ENCODE measurements at places on chromosomes 11 and 22.
A peak's percentile ranks its signal among the peaks of the same experiment; 100 is the strongest.

DNA sequence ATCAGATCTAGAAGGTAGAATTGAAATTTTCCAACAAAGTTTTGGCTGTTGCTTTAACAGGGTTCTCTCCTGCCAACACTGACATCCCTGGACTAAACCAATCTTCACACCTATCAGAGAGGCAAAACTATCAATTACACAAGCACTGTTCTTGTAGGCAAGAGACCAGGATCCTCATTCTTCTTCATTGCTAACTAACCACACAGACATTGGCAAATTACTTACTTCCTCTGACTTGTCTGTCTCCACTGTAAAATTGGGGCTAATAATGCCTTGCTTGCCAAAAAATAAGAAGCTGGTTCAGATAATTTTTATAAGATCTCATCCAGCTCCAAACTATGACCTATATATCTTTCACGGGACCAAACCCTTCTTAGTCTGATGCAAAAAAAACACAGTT, 93.8 kb upstream of the DDI1 start:
- no peak for DNase-seq

DNA sequence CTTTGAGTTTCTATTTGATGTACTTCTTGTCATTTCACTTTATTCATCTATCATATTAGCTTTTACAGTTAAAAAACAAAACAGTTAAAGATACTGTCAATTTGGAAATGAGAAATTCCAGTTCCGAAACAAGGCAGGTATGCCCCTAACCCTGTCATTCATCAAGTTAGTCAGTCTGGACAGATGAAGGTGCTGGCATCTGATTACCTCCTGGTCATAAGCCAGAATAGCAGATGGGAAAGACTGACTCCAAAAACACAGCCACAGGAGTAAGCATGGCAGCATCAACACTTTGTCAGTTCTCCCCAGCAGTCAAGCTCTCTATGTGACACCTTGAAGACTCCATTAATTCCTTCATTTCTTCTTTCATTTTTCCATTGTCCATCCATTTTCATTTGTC, 4.3 kb downstream of the LRRC51 start:
- DNase-seq = no peak

DNA sequence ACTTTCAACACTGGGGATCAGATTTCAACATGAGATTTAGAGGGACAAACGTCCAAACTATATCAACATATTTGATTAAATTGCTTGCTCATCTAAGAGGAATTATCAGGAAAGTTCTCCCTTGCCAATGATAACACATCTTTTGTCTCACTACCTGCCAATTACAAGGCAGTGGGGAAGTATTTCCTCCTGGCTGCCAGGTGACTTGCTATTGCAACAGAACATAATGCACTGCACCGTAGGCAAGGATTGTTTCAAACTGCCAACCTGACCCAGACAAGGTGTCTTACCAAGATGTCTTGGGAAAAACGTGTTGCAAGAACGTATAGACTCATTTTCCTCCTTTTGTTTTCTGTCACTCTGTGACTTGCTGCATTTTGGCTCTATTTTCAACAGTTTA, 711.6 kb downstream of the METTL15 start:
- DNase-seq = no peak

- DNase-seq = peak; percentile 88
These were observed 4.0 kb downstream of the NAP1L4 start for GRCh38 chr11:2987881-2988861.

- peak; percentile 24 for DNase-seq
These were observed 1.6 kb downstream of the CCND1 start for GRCh38 chr11:69642549-69642912.

DNA sequence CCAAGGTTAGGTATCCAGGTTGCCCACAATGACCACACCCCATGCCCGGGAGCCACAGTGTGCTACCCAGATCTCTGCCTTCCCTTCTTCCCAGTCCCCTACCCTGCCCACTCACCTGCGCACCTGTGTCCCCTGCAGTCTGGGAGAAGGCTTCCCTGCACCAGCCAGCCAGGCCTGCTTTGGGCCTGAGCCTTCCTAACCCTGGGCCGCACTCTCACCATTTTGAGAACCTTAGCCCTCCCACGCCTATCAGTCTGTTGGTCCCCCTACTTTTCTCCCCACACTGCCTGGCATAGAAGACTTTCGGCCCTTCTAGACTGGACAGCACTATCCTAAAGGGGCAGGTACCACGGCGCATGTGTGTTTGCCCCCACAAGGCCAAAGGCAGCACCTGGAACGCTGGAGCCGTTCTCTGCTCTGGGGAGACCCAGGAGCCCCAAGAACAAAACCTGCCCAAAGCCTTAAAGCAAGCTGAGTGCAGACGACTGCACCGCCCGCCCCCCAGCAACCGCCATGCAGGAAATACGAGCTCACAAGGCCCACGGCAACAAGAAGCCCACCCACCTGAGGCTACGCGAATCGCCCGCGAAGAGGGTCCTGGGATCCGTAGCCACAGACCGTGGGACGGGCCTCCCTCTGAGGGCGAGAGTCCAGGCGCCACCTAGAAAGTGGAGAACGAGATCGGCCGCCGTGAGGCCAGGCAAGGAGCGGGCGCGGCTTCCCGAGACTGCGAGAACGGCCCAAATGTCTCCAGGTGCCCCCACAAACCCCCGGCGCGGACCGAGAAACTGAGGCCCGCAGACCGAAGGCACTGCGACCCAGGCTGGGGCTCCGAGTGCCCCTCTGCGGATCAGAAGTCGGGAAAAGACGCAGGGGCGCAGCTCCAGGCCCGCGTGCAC, 546 bp downstream of the GNB1L start:
- no peak for DNase-seq

DNA sequence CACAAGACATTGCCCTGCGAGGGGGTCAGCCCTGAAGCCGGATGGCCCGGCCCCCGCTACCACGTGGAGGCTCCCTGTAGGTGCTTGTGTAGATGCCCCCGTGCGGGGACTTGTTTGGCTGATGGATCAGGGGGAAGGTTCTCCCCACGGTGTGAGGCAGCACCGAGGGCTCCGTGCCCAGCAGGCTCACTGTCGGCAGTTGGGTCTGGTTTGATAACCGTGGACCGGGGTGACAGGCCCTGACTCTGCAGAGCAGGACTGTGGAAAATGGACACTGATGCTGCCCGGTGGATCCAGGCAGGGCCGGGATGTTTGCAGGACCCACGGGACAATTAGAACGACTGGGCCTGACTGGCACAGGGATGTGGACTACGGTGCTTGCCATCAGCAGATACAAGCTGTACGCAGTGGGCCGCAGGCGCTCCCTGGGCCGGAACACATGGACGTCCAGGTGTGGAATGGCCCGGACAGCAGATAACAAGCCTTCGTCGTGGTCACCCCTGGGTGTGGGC, 19.0 kb downstream of the KCNQ1 start:
- DNase-seq = no peak

GRCh38 chr22:42132457-42132856, 1.8 kb upstream of the CYP2D6 start:
- DNase-seq = no peak

DNA sequence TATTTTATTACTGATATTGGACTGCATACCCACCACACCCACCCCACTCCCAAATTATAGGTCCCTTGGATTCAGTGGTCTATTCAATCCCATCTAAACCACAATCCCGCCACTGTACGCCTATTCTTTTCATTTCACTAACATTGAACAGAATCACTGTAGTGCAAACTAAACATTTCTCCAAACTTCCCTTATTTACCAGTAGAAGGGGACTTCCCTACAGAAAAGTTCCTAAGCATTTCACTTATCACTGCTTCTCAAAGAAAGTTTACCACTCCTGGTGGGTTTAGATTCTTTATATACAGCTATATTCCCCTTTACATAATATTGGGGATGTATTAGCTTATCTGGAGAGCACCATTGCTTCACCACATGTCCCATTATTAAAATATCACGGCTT, 29.3 kb downstream of the OR8B12 start:
- no peak for DNase-seq

DNA sequence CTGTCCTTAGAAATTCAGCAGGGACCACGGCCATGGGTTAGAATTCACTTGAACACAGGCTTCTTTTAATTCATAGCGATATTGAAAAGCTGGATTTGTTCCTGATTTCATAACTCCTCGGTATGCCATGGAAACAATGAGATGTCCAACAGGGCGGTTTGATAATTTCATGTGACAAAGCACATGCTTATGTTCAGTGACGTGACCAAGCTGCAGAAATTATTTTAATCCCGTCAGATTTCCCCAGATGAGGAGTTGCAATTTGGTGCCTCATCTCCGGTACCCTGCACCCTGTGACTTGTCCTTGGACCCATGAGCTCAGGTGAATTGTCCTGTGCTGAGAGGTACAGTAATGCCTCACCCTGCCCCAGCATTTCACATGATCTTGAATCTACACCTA, 81.7 kb downstream of the C11orf91 start:
- DNase-seq = no peak

DNA sequence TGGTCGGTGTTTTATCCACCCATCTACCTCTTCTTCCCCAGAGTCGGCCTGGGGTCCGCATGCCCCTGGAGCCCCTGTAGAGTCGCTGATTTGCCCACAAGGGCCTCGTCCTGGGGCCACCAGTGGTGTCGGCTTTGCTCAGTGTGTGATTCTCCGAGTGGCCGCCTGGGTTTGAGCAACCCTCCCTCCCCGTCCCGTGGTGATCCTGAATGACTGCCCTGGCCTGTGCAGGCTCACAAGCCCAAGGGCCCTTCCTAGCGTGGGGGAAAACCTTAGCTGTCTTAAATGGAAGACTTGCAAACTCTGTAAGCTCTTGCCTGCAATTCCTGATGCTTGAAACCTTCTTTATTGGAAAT, 128.3 kb downstream of the OSBP2 start:
- DNase-seq = no peak

- no peak for DNase-seq
These were observed 6.4 kb downstream of the SELENOM start for GRCh38 chr22:31100762-31101525.

DNA sequence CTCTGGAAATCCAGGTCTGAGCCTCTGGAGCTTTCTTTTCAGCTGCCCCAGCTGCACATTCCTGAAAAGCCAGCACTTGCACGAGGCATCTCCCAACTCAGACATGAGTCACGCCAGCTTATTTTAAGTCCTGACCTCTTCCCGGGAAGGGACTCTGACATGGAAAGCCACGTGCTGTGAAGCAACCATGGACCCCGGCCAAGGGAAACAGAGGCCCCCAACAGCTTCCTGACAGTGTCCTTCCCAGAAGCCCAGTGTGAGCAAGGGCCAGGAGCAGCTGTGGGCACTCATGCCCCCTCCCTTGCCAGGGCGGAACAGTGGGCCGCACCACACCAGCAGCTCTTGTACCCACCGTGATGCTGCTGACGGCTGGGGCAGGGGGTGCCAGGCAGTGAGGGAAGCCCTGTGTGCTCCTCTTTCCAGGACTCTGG, 118.8 kb upstream of the CADM1 start:
- no peak for DNase-seq

DNA sequence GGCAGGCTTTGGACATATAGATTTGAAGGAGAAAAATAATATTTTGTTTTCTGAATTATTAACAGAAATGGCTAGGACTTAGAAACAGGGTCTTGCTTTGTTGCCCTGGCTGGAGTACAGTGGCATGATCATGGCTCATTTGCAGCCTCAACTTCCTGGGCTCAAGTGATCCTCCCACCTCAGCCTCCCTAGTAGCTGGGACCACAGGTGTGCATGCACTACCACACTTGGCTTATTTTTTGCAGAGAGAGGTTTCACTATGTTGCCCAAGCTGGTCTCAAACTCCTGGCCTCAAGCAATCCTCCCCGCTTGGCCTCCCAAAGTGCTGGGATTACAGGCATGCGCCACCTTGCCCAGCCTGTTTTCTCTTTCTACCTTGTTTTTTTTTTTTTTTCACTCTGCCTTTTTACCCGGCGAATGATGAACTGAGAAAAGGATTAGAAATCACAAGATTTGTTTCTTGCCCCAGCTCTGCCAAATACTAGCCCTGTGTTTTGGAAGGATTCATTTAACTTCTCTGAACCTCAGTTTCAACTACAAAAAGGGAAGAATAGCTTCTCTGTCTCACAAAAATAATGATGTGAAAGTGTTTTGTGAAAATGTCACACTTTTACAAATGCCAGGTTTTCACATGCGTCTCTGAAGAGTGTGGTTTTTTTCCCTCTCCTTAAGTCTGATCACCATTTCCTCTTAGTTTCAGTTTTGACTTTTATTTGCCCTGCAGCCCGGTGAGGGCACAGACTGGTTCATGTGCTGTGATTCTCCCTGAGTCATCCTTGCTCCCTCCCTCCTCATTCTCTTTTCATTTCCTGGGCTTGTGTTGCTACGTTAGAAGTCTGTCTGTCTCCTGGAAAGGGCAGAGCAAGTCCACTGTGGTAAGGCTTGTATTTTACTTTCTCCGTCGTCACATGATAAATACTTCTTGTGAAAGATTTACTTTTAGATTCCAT, 67.7 kb downstream of the BCL2L13 start:
- DNase-seq = peak; percentile 41

DNA sequence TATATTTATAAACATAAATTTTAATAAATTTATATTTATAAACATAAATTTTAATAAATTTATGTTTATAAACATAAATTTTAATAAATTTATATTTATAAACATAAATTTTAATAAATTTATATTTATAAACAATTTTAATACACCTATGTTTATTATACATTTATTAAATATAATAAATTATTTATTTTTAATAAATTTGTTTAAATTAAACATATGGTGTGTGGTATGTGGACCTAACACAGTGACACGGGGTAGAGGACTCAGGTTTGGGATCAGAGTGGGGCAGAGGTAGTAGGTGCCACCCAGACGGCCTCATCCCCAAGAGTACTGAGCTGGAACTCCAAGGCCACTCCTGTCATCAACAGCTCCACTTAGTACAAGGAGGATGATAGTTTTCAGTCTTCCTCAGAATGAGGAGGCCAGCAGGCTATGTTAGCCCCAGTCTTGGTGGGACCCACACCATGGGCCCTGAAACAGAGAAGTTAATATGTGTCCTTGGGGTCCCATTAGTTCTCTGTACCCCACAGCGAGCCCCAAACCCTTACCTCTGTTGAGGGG, 46.7 kb upstream of the BID start:
- DNase-seq = no peak

DNA sequence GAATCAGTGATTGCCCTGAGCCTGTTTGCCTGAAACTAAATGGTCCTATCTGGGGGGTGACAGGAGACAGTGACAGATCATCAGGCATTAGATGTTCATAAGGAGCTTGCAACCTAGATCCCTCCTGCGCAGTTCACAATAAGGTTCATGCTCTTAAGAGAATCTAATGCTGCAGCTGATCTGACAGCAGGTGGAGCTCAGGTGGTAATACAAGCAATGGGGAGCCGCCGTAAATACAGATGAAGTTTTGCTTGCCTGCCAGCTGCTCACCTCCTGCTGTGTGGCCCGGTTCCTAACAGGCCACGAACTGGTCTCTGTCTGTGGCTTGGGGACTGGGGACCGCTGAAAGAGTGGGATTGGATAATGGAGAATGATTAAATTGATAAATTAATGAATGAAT, 14.0 kb downstream of the NOX4 start:
- DNase-seq = no peak
